Glomerular endothelial cell (primary cell): ENCODE measurements at places on chromosomes 12 and 14.
A peak's percentile ranks its signal among the peaks of the same experiment; 100 is the strongest.

DNA sequence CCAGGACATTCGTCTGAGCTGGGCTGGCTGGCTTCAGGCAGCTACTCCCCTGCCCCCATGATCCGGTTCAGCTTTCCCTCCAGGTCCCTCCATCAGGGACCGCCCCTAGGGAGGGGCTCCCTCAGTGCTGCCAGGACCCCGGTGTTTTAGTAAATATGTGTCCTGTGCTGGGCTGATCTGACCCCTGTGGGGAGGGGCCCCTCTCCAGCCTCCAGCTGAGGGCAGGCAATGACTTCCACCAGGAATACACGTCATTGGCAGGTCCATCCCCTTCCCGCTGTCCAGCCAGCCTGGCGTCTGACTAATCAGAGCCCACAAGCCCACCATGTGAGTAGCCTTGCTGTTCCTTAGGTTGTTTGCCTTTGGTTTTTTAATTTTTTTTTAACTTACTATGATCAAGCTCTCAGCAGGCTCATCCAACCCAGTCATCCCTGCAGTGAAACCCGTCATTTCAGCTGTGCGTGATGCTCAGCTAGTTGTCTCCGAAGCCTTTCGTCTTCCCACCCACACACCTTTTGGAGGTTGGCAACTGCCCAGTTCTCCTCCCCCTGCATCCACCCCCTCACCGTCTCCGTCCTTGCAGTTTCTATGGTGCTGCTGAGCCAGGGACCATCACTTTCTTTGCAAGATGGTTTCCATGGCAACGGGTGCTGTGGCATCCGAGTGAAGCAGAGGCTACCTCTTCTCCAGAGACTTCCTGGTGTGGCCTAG, 16.0 kb upstream of the SERPINA4 start:
- DNase-seq: no peak

DNA sequence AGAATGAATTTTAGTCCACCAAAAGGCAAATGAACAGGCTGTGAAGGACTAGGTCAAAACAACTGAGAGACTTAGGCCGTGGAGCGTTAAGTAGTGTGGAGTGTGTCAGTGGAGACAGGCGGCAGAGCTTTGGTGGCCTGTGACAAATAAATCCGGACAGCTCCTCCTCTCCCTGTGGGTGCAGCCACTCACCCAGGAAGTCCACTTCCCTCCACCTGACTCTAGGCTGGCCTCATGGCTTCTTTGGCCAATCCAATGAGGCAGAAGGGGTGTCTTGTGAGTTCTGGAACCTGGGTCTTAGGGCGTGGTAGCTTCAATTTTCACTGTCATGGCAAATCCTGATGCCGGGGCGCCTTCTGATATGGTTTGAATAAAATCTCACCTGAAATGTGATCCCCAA, 180.9 kb upstream of the C14orf180 start:
- no peak for DNase-seq

- DNase-seq: no peak
Observed at GRCh38 chr12:3751151-3752095, 1.5 kb downstream of the CRACR2A start.

DNA sequence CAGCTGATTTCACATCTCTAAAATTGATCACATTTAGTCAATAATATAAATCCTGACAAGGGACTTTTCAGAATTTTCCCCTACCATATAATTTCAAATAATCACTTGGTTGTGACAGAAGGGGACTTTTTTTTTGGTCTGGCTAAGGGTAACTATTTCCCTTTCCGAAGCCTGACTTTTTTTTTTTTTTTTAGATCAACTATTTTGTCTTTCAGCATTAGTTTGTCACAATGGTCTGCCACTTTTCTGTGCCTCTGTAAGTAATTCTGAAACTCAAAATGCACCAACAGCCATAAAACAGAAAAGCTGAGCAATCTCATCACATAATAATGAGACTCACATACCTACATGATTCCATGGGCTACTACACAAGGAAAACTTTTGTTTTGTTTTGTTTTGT, 266.4 kb downstream of the SSPN start:
- no peak for DNase-seq

- no peak for DNase-seq
Observed at GRCh38 chr12:127147724-127148123, 1119.2 kb upstream of the TMEM132C start.

- DNase-seq: no peak
Observed at GRCh38 chr14:52286661-52287649, 19.5 kb downstream of the PTGDR start.

GRCh38 chr12:41437563-41437962, 249.4 kb downstream of the PDZRN4 start:
- no peak for DNase-seq

DNA sequence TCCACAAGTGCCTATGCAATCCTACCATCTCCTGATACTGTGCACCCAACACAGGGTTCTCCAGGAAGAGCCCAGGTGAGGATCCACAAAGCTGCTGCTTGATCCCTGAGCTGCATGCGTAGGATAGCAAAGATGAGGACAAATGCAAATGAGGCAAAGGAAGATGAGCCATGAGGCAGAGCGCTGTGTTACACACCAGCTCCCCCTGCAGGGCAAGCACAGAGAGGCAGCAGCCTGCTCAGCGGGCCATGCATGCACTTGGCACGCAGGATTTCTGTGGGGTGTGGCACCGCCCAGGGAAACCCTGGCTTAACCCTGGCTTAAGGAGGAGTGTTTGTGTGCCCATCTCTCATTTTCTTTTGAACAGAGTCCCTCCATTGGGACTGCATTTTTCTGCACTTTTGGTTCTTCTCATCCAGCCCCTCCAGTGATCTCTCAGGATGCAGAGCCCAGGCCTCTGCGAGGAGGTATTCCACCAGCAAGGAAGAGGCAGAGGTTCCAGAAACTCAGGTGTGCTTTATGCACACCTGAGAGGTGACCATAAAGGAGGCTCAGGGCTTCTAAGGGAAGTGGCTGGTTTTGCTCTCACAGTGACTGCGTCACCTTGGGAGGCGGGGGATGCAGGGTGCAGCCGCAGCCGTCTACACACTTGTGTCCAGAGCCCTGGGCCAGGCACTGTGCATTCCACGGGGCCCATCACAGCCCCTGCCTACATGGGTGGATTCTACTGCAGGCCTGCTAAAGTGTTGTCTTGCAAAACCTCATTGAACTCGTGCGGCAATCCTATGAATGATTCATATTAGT, 973.3 kb upstream of the TMEM132C start:
- no peak for DNase-seq

DNA sequence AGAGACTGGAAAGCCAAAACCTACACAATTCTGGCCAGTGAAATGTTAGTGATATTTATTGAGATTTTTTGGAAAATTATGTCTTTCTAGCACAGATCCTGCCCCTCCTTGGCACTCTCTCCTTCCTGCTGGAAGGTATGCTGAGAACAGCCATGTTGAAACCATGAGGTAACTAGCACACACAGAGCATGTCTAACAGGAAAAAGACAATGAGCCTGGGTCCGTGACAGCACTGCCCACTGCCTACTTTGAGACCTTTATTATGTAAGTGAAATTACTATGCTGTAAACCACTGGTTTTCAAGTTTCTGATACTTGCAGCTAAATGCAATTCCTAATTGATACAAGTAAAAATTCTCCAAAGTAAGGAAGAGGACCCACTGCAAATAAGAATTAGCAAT, 81.6 kb upstream of the SINHCAF start:
- no peak for DNase-seq

GRCh38 chr12:62407587-62407986, 59.0 kb upstream of the MON2 start:
- DNase-seq: no peak

- DNase-seq: no peak
Observed at GRCh38 chr14:50008562-50008961, 107.8 kb downstream of the VCPKMT start.

- DNase-seq: no peak
Observed at GRCh38 chr12:100789146-100789545, 5.4 kb upstream of the ANO4 start.

DNA sequence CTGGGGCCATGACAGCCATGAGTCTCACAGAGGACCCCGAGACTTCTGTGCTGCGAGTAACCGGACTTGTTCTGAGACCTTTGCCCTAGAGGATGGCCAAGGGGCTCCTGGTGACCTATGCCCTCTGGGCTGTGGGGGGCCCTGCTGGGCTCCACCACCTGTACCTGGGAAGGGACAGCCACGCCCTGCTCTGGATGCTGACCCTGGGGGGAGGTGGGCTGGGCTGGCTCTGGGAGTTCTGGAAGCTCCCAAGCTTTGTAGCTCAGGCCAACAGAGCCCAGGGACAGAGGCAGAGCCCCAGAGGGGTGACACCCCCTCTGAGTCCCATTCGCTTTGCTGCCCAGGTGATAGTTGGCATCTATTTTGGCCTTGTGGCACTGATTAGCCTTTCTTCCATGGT, 2.1 kb downstream of the DNAJC22 start:
- no peak for DNase-seq

- DNase-seq: no peak
Observed at GRCh38 chr14:93564918-93565317, 134.2 kb downstream of the UNC79 start.

DNA sequence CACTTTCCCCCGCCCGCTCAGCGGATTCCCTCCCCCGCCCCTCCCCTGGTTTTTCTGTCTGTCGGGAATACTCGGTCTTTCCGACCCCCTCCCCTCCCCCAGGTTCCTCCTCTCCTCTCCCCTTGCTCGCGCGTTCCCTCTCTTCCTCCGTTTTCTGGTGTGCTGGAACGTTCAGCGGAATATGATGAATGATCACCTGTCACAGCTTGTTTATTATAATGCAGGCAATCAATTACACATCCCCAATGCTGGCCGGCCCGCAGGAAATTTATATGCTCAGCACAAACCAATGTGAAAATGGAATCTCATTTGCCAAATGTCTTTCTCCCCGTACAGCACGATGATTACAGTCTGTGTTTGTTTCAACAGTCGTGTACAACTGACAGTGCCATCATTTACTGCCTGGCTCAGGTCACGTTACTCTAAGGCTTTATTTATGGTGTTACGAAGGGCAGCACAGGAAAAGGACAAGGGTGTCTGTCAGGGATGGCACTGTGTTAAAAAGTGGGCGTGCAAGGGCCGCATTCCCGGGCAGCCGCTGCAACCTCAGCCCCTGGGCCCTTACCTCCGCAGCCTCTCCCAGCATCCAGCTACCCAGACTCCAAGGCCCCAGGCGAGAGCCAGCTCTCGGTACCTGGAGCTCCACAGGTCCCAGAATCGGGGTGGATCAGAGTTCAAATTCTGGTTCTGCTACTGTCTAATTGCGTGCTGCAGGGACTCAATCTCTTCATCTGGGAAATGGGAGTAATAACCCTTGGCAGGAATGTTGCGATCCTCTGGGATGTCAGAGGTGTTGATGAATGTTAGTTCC, 24.7 kb upstream of the MAP1LC3B2 start:
- no peak for DNase-seq

- DNase-seq: no peak
Observed at GRCh38 chr14:100065942-100066574, 836 bp downstream of the EVL start.

- DNase-seq: no peak
Observed at GRCh38 chr12:122878780-122879612, 16.9 kb downstream of the VPS37B start.

DNA sequence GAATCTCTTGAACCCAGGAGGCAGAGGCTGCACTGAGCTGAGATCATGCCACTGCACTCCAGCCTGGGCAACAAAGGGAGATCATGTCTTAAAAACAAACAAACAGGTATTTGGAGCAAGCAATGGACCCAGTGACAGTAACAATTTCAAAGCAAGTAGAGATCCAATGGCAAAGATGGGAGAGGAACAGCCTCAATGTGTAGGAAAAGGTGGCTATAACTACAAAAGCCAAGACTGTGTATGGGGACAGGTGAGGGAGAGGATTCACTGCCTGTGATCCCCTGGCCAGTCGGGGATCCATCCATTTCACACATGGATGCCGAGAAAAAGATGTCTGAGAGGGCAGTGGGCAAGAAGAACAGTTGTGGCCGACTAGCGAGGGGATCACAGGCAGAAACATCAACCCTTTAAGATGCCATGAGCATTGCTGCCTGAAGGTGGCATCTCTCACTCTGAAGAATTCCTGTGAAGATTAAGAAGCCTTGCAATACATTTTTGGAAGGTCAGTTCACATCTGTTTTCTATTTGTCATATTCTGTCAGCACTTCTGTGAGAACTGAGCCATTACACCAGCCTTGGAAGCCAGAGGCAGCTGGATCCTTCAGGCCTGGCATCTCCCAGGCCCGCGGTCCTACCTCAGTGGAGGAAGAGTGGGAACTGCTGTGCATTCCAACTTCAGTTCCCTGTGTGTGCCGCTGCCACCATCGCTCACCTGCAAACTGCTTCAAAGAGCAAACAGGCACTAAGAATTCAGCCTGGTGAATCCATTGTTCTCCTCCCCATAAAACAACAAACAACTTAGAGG, 54.5 kb upstream of the FRS2 start:
- peak; percentile 18 for DNase-seq

- no peak for DNase-seq
Observed at GRCh38 chr14:92651106-92651757, 97.2 kb downstream of the LGMN start.

DNA sequence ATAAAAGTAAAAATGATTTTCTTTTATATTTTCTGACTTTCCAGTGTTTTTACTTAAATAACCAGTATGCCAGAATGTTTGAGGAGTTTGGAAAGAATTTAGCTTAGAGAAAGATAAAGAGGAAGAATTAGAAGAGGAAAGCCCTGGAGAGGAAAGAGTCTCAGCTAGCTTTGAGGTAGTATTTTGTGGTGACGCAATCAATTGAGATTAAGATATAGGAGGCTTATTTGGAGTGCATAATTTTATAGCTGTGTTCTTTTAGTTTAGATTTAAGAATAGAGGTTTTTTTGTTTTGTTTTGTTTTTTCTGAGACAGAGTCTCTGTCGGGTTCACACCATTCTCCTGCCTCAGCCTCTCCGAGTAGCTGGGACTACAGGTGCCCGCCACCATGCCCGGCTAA, 18.1 kb downstream of the CLEC2B start:
- no peak for DNase-seq

GRCh38 chr12:104790296-104791125, 167.6 kb downstream of the SLC41A2 start:
- DNase-seq: no peak

DNA sequence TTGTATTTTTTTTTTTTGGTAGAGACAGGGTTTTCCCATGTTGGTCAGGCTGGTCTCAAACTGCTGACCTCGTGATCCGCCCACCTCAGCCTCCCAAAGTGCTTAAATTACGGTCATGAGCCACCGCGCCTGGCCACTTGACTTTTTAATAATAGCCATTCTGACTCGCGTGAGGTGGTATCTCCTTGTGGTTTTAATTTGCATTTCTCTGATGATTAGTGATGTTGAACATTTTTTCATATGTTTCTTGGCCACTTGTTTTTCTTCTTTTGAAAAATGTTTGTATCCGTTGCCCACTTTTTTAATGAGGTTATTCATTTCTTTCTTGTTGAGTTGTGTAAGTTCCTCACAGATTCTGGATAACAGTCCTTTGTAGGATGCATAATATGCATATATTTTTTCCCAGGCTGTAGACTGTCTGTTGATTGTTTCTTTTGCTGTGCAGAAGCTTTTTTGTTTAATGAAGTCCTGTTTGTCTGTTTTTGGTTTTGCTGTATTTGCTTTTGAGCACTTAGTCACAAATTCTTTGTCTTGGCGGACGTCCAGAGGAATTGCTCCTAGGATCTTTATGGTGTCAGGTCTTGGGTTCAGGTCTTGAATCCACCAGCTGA, 10.3 kb upstream of the PGAM5 start:
- no peak for DNase-seq
